ENCODE measurements at places on chromosomes 2 and 18.

GRCh38 chr2:226909126-226909525 lies 73.3 kb downstream of the RHBDD1 start:
- DNase-seq, result no peak

DNA sequence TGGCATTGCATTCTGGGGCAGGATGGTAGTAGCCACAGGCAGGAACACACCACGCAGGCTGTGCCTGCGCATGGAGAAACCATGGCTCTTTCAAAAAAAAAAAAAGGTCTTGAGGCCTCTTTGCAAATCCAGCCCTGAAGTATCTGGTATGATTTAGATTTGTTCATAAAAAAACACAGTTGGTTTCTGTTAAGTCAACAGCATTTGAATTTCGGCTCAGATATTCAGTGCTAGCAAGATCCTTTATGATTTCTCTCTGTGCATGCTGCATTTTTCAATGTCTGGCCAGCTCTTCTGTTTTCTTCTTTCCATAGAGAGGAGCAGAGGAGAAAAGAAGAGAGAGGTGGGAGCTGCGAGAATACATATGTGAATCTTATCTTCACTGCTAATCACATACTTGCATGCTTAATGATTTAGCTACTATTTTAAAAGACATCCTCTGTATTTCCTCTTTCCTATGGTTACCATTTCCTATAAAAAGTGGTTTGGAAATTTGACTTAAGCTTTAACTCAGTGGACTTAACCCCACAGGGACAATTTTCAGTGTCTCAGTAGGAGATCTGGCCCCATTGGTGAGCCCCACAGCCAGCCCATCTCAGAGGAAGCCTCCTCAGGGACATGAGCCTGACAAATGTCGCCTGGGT lies 214.3 kb upstream of the APCDD1 start:
- DNase-seq, result no peak

DNA sequence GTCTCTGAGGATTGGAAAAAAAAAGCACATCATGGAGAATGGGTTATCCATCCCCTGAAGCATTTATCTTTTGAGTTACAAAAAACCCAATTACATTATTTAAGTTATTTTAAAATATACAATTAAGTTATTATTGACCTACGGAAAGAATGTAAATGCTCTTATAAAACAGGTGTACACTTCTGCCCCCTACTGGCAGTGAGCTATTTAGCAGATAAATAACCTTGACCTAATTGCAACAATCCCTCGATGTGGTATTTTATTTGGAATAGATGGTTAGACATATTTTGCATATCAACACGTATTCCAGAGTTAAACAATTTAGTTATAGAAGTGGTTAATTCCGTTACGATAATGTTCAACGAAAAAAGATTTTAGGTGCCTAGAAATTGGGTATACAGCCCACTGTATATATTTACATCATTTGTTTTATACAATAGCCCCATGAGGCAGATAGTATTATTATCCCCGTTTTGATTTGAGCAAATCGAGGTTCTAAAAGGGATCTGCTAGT lies 9.1 kb upstream of the DAW1 start:
- no peak for DNase-seq

GRCh38 chr2:159775021-159775420 lies 23.0 kb downstream of the CD302 start:
- no peak for DNase-seq

DNA sequence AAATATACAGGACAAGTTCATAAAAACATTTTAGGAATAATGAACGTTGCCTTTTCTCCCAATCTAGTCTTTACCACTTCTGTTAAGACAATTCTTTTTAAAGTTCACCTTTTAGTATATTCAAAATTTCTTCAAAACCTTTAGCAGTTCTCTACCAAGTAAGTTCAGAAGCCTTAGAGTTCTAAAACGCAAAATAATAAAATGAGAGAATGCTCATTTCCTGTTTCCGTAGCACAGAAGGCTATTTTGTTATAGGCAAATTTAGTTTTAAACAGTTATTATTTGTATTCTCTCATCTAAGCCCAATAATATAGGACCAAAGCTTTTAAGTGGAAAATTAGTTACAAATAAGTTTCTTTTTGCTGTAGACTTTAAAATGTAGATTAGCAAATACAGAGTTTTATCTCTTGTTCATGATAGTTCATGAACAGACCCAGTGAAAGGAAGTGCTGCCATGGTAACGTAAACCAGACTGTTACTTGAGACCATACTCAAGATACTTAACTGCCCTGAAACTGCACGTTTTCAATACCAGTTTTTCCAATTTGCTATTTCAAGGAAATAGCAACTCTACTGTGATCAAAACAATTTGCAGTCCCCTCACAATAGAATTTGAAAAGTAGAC lies 173.1 kb upstream of the STON1 start:
- no peak for DNase-seq

- DNase-seq, result no peak
Observed at GRCh38 chr2:199228887-199229819, 228.6 kb downstream of the SATB2 start.

GRCh38 chr2:124879640-124880039 lies 854.6 kb downstream of the CNTNAP5 start:
- DNase-seq, result no peak

DNA sequence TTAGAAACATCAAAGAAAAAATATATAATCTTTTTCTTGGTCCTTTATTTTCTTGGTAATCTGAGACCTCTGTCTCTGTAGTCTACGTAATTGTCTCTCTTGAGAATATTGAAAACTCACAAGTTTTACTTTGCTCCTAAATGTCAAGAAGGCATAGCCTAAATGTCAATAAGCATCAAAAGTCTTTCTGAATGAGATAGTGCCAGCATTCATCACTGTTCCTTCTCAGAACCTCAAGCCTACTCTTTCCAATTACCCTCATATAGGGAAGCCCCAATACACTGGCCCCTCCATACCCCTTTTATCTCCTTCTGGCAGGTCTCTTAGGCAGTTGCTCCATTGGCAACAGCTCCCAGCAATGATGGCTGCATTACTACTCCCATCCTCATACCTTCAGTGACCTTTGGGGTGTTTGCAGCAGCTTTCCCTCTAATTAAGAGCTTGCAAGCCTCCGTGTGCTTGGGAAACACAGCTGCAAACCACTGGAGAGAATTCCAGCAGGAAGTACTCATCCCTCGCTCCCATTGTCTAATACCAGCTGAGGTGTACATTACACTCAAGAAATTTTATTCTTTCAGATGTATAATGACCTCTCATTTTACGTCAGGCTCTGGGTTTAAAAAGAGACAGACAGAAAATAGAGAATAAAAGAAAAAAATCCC lies 95.8 kb downstream of the KYNU start:
- DNase-seq, result no peak

DNA sequence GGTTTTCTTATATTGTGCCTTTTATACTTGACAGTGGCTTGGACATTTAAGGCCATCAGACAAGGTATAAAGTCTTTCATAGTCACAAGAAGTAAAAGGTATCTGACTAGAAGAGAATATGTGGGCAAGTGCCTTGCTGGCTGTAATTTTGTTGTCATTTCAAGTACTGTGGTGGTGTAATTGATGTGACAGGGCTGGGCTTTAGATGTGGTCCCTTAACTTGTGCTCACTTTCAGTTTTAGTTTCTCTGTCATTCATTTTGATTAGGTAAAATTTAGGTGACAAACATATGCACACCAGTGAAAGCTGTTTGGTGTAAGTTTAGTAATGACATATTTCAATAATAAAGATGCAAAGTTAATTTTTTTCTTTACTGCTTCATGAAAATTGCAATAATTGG lies 31.2 kb upstream of the TBR1 start:
- no peak for DNase-seq

- DNase-seq, result no peak
Observed at GRCh38 chr2:86143307-86143706, 37.3 kb downstream of the PTCD3 start.

DNA sequence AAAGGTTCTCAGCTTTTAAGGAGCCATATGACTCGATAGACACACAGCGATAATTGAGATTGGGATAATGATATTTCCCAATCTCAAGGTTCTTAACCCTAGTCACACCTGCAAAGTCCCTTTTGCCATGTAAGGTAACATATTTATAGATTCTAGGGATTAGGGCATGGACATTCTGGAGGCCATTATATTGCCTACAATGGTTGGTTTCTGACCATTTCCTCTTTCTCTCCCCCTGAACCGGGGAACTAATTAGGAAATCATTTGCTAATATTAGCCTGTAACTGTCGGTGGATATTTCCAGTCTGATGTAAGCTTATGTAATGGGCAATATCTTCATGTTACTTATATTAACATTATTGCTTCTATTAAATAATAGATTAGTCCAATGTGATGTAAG lies 40.8 kb upstream of the ARHGAP15 start:
- DNase-seq, result no peak

DNA sequence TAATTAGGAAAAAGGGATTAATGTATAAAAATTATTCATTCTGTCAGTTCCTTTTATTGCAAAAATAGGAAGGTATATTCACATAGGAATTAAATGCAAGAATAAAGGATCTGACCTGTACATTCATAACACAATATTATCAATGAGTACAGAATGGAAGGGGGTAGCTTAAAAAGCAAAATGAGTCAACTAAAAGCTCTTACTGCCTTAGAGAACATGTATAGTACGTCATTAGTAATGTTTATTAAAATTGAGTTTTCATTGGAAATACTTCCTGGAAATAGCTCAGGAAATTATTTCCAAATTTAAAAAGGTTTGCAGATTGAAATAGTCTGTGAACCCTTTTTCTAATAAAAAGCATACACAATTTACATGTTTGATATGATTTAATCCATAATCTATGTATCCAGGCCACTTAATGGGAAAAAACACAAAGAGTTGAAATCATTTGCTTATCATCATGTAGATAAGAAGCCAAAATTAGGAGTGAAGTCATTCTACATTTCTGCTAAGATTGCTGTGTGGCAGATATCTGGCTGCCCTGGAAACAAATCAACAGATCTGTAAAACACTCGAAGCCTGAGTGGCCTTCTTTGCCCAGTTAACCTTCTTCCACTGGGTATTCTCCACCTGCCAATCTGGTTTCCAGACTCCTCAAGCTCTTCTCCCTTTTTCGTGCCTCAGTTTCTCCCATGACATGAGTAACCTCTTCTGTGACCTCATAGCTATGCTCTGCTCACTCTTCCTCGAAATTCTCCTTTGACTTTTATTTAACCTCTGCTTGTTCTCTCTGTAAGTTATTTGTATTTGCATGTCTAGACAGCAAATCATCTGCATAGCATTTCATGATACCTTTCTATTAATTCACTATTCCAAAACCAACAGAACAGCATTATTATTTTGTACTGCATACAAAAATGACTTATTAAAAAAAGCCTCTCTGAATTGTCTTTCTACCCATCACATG lies 181.2 kb upstream of the REV1 start:
- DNase-seq, result no peak

DNA sequence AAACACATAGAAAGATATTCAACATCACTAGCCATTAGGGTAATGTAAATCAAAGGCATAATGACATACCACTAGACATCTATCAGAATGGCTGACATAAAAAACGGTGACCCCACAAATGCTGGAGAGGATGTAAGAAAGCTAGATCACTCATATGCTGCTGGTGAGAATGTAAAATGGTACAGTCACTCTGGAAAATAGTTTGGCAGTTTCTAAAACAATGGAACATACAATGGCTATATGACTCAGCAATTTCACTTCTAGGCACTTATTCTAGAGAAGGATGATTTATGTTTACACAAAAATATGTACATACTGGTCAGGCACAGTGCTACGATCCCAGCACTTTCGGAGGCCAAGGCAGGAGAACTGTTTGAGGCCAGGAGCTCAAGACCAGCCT lies 87.3 kb downstream of the COLEC12 start:
- DNase-seq, result no peak

- DNase-seq, result no peak
Observed at GRCh38 chr18:68800075-68800474, 2.2 kb downstream of the CCDC102B start.

DNA sequence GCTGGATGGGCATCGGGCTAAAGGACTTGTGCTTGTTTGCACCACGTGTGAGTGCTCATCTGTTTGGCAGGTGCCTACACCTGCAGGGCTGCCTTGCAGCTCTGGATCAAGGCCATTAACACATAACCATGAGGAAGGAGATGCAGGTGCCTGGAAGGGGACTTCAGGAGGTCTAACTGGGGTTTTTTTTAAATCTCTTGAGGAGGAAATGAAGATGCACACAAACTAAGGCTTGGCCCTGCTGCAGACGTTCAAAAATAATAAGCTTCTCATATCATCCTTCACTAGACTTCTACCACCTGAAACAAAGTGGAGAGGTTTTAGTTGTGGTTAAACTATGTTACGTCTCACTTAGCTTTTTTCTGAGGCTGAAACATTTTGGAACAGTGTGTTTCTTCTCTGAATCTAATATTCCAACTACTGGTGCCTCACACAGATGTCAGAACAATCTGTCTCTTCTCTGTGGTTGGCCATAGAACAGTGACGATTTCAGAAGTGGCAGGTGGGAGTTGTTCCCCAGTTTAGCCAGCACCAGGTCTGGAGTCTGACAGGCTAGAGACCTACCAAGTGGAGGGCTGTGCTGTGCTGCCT lies 36.5 kb downstream of the BCL2L11 start:
- no peak for DNase-seq

- no peak for DNase-seq
Observed at GRCh38 chr2:111134055-111134454, 13.3 kb downstream of the BCL2L11 start.

All from NCI-H187 (cell line).